ENCODE measurements at places on chromosomes 2 and 18.

DNA sequence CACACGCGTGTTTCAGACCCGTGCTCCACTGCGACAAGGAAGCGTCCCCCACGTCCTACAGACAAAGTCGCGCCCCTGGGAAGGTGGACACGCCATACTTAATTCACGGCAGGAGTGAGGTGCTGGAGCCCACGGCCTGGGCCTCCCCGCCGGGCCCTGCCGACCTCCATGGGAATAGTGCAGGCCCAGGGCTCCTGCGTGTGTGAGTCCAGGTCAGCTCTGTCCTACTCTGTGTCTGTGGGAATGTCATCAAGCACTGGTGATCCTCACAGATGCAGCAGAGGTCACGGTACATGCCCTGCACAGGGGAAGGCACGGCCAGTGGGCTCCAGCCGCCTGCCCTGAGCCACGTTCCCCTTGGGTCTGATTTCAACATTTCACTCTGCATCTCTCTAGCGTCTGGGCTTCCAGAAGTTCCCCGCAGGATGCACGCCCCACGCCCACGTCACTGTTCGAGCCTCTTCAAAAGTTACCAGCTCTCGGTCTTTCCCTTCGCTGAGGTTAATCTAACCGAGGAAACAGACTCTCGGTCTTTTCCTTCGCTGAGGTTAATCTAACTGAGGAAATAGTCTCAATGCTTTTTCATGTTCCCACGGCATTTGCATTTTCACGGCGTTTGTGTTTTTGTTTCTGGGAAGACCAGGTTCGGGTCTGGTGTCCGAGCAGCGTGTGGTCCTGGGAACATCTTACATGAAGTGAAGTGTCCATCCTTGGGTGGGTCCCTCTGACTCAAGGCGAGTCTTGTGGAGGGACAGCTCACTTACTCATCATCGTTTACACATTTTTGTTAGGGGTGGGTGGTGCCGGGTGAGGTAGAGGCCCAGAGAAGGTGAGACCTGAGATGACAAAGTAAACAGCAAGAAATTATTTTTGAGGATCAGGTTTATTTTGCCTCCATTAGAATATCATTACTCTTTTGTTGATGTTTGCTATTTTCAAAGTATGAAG, 157.3 kb upstream of the ALKAL2 start:
- no peak for DNase-seq

GRCh38 chr2:68282811-68283418, 30.6 kb upstream of the PPP3R1 start:
- DNase-seq = no peak

DNA sequence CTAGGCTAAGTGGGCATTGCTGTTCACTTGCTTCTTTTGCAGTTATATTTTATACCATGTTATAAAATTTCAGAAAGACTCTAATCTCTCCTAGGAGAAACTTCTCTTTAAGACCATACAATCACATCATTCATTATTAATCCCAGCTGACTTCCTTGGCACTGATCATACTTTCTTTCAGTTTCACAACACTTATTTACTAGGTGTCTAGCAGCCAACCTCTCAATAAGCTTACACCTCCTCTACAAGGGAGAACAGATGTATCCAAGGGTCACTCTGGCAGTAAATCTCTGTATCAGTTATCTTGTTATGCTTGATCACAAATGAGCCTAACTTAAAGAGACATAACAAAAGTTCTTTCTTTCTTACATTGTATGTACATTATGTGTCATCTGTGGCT, 69.8 kb upstream of the EPB41L5 start:
- DNase-seq = no peak

GRCh38 chr2:56325661-56326345, 142.0 kb downstream of the CCDC85A start:
- DNase-seq = no peak

- DNase-seq = no peak
Measured at GRCh38 chr18:45910405-45911023, 56.6 kb downstream of the EPG5 start.

DNA sequence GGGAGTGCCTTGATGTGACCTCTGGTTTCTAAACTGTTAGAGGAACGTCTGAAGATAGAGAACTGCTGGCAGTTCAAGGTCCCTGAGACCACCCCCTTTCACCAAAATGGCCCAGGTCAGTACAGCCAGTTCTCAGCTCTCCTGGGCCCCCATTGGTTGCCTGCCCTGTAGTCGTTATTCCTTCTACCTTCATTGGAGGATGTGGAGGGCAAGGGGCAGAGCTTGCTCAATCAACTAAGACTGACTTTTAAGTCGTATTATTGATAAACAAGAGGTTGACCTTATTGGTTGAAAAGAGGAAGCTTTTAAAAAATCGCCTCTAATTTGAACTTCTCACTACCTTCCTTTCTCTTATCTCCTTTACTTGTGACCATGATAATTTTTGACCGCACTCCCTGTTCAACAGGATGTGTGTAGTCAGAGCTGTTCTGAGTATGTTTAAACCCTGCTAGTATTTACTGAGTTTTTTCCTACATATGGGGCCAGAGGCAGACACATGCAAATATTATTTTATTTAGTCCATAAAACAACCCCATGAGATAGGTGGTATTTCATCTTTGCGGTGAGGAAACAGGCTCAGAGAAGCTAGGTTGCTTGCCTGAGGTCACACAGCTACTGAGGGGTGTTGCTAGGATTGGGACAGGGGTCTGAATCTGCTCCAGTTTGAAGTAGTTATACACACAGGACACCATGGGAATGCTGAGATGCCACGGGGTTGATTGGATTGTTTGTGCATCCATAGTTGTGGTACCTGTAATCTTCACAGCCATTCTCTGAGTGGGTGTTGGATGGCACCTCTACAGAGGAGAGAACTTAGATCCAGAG, 65.9 kb downstream of the TMEM247 start:
- DNase-seq = no peak
